Vagina (tissue), 2 donors: ENCODE measurements at places on chromosomes 11 and 22. TPM values are rescaled to one million over a fixed set of nuclear protein-coding genes. Genes with fewer than 3 reads are reported as not detected.

DNA sequence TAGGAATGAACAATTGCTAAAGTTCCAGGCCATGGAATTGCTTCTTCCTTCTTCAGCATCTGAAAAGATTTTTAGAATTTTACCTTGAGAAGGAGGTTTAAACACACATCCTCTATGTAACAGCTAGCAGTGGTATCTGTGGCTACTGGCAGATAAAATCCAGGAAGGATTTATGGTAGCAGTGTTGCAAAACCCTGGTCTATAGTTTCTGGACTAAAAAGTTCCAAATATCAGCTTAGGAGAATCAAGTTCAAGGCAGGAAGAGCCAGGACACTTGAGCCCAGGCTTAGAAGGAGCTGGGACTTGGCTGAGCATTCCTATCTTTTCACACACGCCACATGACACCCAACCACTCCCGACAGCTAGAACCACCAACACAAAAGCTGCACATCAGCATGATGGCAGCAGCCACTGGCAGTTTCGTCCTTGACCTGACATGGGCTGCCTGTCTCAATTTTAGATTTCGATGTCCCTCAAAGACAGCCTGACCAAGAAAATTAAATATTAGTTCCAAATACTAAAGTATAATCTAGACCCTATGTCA, 14.1 kb downstream of the LARGE2 start:
- H3K4me3 ChIP-seq, result no peak overlapping the region
- DNase-seq, result no peak
- no peaks in the 10 kb centered on the region for H3K27me3 ChIP-seq
- peaks cover 46% of the 10 kb centered on the region for H3K36me3 ChIP-seq
- no peak overlapping the region for H3K27ac ChIP-seq
- peaks cover 8% of the 10 kb centered on the region for H3K4me1 ChIP-seq

DNA sequence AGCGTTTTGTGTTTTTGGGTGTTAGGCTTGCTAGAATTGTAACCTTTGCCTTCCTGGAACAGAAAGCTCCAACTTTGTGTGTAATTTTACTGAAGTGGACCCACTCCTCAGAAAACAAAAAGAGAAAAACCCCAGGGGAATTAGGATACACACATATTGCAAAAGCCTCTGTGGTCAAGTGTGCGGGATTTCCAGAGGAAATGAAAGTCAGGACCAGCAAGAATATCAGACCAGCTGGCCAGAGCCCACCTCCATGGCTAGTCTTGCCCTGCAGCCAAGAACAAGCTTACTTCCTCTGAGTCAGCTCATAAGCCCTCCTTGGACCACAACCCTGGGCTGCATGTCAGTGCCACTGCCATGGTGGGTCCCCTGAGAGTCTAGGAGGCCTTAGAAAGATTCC, 37.0 kb upstream of the FTH1 start:
- no peaks in the 10 kb centered on the region for H3K27me3 ChIP-seq
- H3K4me3 ChIP-seq, result no peak overlapping the region
- H3K36me3 ChIP-seq, result no peaks in the 10 kb centered on the region
- H3K4me1 ChIP-seq, result no peaks in the 10 kb centered on the region
- H3K27ac ChIP-seq, result no peak overlapping the region

DNA sequence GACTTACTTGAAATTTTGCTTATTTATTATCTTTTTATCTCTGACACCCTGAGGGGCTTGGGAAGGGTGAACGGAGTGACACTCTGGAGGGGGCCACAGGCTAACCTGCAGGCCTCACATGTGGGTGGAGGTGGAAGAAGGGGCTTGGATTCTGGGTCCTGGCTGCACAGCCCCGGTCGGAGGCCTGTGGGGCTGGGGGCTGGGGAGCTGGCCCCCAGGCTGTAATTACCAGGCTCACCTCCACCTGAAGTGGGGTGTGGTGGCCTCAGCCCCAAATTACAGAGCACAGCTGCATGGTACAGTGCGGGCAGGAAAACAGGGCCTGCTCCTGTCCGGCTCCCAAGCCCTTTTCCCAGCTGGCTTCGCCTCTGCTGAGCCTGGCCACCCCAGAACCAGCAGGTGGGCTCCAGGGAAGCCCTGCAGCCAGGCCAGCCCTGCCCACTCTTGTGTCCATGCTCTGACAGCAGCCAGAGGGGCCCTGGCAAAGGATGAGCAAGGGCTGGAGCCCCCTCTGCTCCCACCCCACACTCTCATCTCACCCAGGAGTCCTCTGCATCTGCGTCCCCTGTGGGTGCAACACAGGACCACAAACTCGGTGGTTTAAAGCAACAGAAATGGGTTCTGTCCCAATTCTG, 48.0 kb downstream of the IGF2 start:
- no peak overlapping the region for H3K27ac ChIP-seq
- H3K4me1 ChIP-seq, result peaks cover 13% of the 10 kb centered on the region
- H3K4me3 ChIP-seq, result no peak overlapping the region

DNA sequence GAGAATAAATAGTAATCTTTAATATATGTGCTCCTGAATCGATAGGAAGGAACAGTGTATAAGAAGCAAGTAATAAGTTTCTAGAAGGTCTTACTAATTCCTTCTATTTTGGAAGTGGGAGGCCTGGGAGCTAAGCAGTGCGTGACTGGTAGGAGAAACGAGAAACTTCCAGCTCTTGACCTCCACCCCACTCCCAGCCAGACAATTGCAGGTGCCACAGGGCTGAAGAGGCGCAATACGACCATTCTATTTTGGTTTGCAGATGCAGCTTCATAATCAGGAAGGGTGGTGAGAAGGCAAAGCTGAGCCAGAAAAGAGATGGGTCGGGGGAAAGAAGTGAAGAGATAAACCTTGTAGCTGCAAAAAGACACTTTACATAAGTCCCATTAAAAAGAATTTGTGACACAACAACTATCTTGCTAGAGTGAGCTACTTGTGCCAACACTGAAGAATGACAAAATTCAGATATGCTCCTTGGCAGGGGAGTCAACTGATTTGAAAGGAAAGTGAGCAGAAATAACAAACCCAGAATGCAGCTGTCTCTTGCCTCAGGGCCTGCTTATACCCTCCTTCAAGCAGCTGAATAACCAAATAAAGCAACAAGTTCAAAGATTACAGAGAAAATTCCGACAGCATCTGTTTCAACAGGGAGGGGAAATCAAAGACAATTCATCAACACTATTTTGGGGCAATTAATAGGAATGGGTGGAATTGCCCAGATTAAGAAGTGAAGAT, 35.1 kb downstream of the GRIA4 start:
- no peaks in the 10 kb centered on the region for H3K27me3 ChIP-seq
- no peaks in the 10 kb centered on the region for H3K4me1 ChIP-seq
- no peak for DNase-seq
- H3K4me3 ChIP-seq, result no peak overlapping the region

Gene MAPK8IP1
- 7.1 TPM for total RNA-seq
